ENCODE measurements at places on chromosomes 2 and 18. TPM values are rescaled to one million over a fixed set of nuclear protein-coding genes. Genes with fewer than 3 reads are reported as not detected.

Gene LHCGR
- total RNA-seq: not detected

Gene DOK6
- 8.2 TPM for total RNA-seq

Gene TOGARAM2
- total RNA-seq: 28.0 TPM

Gene CHRND
- 0.53 TPM for total RNA-seq

Measured in right cardiac atrium (tissue), 5 donors.